Fibroblast of lung (primary cell): ENCODE measurements at places on chromosomes 11 and 22. TPM values are rescaled to one million over a fixed set of nuclear protein-coding genes. Genes with fewer than 3 reads are reported as not detected.

- no peaks in the 10 kb centered on the region for H3K36me3 ChIP-seq
- DNase-seq, result no peak
- H3K4me1 ChIP-seq, result no peaks in the 10 kb centered on the region
- H3K27me3 ChIP-seq, result no peaks in the 10 kb centered on the region
- no peak overlapping the region for H3K27ac ChIP-seq
Observed at GRCh38 chr11:70546191-70546940, 148.0 kb downstream of the CTTN start.

GRCh38 chr11:1819074-1819473, 15.7 kb upstream of the SYT8 start:
- no peaks in the 10 kb centered on the region for H3K27me3 ChIP-seq
- H3K4me3 ChIP-seq, result no peak overlapping the region
- no peak for DNase-seq

The PRODH gene
- total RNA-seq, result 0.26 TPM in 1 of 2 replicates, not detected in the other

DNA sequence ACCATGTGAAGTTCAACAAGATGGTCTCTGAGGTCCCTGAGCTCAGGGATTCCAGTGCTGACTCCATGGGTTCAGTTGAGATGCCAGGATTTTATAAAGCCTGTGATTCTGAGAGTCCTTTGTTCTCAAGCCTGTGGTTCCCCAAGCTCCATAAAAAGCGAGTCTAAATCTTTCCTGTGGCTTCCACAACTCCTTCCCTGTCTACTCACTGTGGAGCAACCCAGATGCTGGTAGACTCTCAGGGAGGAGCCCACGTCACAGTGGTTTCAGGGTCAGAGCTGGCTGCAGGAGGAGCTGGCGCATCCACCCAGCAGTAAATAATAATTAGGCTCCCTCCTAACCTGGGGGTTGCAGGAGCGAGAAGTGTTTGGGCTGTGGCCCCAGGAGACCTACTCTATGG, 2.0 kb upstream of the RELT start:
- DNase-seq, result no peak
- peaks cover 2% of the 10 kb centered on the region for H3K36me3 ChIP-seq
- H3K4me1 ChIP-seq, result peaks cover 8% of the 10 kb centered on the region
- no peak overlapping the region for H3K4me3 ChIP-seq
- H3K27ac ChIP-seq, result no peak overlapping the region
- H3K27me3 ChIP-seq, result no peaks in the 10 kb centered on the region

- no peaks in the 10 kb centered on the region for H3K27me3 ChIP-seq
- DNase-seq, result no peak
- no peaks in the 10 kb centered on the region for H3K36me3 ChIP-seq
Observed at GRCh38 chr11:7417328-7417727, 68.0 kb upstream of the OLFML1 start.

DNA sequence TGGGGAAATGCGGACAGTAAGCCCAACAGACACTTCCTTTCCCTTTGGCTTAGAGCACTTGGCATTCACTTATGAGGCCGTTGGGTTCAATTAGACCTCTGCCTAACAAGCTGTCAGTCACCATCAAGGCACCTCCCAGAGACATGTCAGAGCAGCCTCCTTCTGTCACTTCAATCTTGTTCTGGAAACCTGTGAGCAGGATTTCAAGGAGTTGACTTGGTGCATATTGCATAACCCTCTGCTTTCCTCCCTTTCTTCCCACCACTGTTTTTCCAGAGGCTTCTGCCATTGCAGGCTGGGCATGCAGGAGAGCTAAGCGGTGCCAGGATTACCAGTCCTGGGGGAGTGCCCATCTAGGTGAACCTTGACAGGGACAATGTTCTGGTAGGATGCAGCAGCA, 484.2 kb upstream of the LRRC4C start:
- H3K4me1 ChIP-seq, result no peaks in the 10 kb centered on the region
- no peaks in the 10 kb centered on the region for H3K36me3 ChIP-seq
- no peak overlapping the region for H3K27ac ChIP-seq
- no peak for DNase-seq
